Nucleus accumbens (tissue), 56 donors: ENCODE measurements at places on chromosomes 1 and 21.

- DNase-seq, result no peak
Measured at GRCh38 chr21:42692688-42693087, 39.3 kb downstream of the PDE9A start.

DNA sequence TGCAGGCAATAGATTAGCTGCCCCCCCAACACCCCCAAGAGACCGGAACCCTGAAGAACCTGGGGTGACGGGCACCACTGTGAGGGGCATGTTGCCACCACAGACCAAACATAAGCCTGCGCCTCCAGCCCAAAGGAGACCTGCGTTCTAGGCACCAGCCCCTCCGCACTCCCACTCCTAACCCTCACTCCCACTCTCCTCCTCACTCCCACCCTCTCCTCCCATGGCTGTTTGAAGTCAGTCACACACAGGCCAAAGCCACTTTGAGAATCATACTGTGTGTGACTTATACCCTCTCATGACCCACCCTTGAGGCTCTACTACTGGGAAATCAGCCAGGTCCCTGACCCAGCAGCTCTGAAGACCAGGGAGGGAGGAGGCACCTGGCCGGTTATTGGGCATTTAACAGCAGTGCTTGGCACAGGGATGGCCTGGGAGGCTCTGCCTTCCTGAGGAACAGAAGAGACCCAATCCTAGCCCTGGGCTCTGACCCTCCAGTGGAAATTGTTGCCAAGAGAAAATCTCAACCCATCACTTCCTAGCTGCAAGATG lies 43.5 kb downstream of the FBXO2 start:
- no peak for DNase-seq

- DNase-seq, result no peak
Measured at GRCh38 chr1:161706113-161706481, 932 bp upstream of the FCRLA start.

DNA sequence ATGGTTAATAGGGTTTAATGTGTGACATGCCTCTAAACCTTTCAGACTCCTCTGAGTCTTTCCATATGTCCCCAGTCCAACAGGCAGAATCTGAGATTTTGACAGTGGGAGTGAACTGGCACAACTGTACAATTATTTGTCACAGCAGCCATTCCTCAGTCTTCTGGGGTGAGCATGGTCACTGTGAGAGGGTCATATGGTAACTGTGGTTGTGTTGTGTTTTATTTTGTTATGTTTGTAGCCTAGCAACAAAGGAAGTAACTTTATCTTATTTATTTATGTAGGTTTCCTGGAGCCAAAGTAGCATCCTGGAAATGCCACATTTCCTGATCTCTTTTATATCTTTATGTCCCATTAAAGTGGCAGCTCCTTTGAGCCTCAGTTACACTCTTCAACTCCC lies 1067.9 kb downstream of the TTLL7 start:
- no peak for DNase-seq

DNA sequence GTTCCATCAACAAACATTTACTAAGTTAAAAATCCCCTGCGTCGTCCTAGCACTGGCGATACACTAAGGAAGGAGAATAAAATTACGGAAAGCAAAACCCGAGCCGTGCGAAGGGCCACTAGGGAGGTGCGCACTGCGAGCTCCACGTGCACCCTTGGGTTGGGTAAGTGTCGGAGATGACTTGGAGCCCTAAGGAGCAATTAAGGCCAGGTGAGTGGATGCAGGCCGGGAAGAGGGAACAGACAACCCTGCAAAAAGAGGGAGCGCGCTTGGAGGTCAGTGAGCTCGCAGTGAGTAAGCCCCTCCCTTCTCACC lies 704 bp downstream of the WDR4 start:
- DNase-seq, result no peak

DNA sequence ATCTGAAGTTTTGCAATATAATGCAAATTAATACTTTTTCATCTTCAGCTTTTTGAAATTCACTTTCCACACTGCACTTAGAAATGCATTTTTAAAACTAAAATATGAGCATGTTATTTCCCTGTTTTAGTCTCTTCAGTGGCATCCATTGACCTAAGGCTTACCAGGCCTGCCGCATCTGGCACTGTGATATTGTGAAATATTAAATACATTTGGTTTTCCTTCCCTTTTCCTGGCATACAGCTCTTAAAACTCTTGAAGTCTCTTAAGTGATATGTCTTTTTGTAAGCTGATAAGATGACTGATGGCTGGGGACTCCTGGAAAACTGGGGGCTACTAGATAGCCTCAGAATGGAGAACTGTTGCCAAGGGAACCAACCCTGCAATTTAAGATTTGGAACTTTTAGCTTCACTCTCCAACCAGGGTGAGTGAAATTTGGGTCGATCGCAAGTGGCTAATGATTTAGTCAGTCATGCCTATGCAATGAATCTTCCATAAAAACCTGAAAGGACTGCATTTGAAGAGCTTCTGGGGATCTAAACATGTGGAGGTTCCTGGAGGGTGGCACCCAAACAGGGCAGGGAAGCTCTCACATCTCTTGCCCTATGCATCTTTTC lies 75.5 kb upstream of the PDC start:
- DNase-seq, result no peak

GRCh38 chr1:230713138-230713537 lies 784 bp downstream of the AGT start:
- DNase-seq, result no peak

DNA sequence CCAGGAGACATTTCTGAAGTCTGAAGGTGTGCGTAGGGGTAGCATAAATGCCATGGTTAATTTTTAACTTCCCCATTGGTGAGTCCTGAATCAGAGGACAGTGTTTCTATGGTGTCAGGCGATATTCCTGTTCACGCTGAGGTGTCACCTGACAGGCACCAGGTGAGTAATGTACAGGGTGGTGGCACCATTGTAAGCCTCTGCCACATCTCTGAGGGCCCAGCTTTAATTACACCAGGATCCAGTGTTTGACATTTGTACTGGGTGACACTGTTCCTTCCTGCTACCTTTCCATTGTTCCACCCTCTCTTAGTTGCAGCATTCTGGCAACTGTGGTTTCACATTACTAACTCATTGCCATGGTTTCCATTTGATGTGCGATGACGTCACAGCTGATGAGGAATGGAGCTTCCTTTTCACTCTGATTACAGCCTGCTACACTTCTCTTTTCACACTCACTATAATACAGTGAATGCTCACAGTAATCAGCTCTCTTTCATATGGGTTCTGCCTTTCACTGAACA lies 40.6 kb upstream of the MARK1 start:
- no peak for DNase-seq

DNA sequence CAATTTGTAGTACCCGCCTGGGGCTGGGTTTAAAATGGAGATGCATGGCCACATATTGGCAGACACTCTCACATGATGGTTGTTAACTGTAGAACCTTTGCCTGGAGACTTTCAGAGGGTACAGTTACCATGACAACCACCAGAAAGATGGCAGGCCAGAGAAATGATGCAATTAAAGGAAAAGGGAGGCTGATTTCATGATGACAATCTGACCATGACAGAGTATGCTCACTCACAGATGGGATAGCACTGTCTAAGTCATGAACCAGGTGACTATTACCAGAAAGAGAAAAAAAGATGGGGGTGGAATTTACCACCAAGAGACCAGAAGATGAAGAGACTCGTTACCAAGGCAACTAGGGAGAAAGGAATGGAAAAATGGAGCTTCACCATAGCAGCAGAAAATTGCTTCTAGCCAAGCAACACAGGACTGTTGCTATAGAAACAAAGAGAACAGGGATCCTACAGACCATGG lies 3.5 kb upstream of the TRIT1 start:
- DNase-seq, result no peak

DNA sequence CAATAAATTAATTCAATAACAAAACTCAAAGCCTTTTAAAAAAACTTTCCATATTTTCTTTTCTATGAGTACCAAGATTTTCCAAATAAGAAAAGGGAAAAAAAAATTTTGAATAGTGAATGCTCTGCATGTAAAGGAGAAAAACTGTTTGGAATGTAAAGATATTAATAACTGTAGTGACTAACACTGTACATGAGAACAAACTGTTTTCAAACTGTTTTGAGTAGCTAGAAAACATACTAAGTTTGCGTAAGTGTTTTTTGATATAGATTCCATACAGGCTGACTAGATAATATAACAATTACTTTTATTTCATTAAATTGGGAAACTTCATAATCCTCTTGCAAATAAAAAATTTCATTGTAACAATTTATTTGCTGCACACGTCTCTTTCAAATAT lies 150.5 kb downstream of the DPYD start:
- DNase-seq, result no peak

- no peak for DNase-seq
Measured at GRCh38 chr1:172288581-172288980, 131.9 kb upstream of the C1orf105 start.

DNA sequence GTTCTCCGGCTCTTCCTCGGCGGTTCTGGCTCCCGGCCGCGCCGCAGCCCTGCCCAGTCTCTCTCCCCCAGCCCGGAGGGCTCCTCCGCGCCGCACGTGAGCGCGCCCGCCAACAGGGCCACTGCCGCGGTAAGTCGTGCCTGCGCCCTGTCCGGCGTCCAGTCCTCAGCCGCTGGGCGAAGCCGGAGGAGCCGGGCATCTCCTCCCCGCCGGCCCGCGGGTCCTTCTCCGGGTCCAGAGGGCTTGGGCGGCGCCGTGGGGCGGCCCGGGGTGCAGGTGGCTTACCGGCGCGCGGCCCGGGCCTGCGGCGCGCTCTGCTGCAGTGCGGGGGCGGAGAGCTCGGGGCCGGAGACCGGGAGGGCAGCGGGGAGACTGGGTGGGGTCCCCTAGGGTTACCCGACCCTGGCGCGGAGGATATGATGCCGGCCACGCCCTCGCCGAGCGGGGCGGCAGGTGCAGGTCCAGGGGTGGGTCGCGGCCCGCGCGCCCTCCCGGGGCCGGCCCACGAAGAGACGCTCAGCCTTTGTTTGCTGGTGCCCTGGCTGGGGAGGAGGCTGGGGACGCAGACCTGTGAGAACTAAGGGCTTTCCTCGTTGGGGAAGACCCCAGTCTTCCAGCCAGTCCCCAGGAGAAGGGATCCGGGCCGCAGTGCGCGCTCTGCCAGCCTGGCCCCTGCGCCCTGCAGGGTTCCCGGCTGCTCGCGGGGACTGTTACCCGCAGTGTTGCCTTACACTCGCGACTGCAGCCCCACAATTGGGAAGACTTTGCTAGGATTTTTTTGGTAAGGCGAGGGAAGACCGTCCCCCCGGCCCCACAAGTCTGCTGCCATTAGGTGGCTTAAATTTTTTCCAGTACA lies at the start of gene DOP1B:
Gene DOP1B (plus strand): TSS at position 10 of the 856 bp plus-strand sequence. CDS start 7,910 bp downstream, outside the sequence.
- DNase-seq, result no peak

DNA sequence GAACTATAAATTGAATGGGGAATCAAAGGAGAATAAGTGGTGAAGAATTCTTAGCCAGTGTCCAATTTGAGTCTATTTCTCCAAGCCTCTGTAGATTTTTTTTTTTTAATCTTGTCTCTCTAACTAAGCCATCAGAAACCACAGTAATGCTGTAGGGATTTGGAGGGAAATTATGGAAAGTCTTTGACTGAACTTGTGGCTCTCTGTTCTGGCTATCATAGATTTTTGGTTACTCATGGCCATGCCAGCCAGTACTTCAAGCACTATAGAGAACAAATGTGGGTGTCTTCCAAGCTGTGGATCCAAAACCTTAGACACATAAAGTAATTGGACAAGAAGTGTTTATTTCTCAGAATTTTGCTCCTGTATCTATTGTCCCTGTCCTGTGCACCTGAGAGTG lies 147.9 kb downstream of the LRRC40 start:
- no peak for DNase-seq

GRCh38 chr1:210315529-210315928 lies 13.2 kb upstream of the HHAT start:
- DNase-seq, result no peak

DNA sequence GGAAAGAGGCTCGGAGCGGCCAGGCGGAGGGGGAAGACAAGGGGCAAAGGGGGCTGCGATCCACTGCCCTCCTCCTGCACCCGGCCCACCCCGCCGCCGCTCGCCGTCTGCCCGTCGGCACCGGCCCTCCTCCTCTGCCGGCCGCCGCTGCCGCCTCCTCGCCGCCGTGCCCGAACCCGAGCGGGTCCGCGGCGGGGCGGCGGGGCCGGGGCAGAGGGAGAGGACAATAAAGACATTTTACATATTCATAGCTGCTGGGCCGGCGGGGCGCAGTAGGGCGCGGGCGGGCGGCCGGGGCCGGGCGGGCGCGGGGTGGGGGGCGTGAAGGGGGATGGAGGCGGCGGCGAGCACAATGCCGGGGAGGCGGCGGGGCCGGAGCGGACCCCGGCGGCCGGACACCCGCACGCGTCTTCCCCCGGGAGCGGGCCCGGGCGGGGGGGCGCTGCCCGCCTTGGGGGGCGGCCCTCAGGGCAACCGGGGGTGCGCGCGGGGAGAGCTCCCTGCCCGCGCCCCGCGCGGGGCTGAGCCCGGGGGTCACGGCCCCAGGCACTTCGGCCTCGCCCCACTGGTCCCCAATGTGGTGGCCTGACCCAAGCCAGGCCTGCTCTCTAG lies 546 bp downstream of the POU2F1 start:
- DNase-seq, result no peak

- no peak for DNase-seq
Measured at GRCh38 chr1:55192093-55192492, 23.1 kb downstream of the USP24 start.

GRCh38 chr1:12456979-12457378 lies 161.0 kb downstream of the DHRS3 start:
- DNase-seq, result no peak

GRCh38 chr1:236654957-236655356 lies 31.3 kb upstream of the ACTN2 start:
- DNase-seq, result no peak
